Hepatocyte (in vitro differentiated cells): ENCODE measurements at places on chromosomes 7 and 10. TPM values are rescaled to one million over a fixed set of nuclear protein-coding genes. Genes with fewer than 3 reads are reported as not detected.

DNA sequence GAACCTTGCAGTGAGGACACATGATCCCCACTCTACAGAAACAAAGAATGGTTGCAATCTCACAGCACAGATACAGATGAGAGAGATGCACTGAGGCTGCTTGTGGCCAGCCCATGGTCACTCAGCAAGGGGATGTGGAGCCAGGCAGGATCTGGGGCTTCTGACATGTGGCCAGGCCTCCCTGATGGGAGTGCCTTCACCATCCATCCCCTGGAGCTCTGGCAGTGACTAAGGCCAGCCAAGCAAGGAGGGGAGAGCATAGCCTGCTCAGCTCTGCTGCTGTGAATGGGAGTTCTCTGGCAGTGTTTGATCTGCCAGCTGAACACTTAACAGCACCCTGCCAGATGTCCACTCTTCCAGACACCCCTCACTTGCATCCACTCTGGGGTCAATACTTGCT, 19.8 kb downstream of the C10orf71 start:
- DNase-seq, result no peak

ZNF365 gene
- 0.24 and 0.93 TPM in 2 replicates for total RNA-seq

- no peak for DNase-seq
These were observed 14.3 kb downstream of the MAT1A start for GRCh38 chr10:80275135-80275498.

DNA sequence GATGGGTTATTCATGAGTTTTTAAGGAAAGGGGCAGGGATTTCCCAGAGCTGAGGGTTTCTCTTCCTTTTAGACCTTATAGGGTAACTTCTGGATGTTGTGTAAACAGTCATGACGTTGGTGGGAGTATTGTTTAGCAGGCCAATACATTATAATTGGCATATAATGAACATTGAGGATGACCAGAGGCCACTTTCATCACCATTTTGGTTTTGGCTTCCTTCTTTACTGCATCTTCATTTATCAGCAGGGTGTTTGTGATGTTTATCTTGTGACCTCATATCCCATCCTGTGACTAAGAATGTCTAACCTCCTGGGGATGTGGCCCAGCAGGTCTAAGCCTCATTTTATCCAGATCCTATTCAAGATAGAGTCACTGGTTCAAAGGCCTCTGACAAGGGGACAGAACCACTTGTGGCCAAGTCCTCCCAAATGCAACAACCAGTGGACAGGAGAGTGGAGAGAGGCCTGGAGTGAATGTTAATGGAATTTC, 77.3 kb upstream of the RPA3 start:
- peak; percentile 19 for DNase-seq

GRCh38 chr10:131858583-131859340, 42.0 kb upstream of the PPP2R2D start:
- no peak for DNase-seq

DNA sequence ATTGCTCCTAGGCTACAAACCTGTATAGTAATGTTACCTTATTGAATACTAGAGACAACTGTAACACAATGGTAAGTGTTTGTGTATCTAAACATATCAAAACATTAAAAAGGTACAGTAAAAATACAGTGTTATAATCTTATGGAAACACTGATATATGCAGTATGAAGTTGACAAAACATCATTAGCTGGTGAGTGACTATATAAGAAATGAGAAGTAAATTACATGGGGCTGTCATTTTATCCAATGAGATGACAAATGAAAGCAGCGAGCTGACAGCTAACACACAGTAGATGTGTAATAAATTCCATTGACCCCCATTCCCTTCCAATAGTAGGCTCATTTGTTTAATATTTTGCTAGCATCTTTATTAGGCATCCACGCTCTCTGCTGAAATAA, 198.1 kb upstream of the GHITM start:
- no peak for DNase-seq

HABP2 gene
- 102 and 109 TPM in 2 replicates for total RNA-seq

GRCh38 chr10:104689547-104689946, 48.5 kb downstream of the SORCS3 start:
- DNase-seq, result no peak

DNA sequence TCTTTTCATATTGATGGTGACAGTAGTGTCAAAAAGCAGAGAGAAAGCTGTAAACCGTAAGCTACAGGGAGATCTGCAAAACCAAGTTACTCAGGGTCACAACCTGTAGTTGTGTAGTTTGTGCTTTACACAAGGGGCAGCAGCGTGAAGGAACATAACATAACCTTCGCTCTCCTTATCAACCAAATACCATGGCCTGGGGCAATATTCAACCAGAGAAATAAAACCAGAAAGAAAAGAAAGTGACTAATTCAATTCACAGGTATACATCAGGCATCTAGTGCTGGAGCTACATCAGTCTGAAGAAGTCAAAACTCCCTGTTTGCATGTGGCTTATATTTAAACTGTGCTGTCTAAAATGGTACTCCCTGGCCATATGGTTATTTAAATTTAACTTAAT, 224.3 kb downstream of the TWIST1 start:
- no peak for DNase-seq

- no peak for DNase-seq
These were observed 108.2 kb downstream of the SKIDA1 start for GRCh38 chr10:21417172-21417712.

DNA sequence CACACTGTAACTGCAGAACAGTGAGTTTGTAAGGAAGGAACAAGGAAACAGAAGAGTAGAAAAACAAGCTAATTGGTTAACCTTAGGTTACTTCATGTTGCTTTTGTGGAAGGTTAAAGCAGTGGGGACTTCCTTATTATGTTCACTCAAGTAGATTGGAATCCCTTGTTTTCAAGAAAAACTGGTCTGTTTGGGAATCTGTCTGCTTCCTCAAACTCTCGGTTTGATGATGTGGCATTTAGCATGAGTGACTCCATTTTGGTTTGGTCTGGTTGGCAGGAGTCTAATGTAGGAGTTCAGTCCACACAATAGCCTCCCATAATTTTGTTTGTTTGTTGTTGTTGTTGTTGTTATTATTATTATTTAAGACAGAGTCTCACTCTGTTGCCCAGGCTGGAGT, 3.8 kb upstream of the TRIM56 start:
- no peak for DNase-seq

- DNase-seq, result no peak
These were observed 353.4 kb downstream of the TNS3 start for GRCh38 chr7:47228386-47229014.

DNA sequence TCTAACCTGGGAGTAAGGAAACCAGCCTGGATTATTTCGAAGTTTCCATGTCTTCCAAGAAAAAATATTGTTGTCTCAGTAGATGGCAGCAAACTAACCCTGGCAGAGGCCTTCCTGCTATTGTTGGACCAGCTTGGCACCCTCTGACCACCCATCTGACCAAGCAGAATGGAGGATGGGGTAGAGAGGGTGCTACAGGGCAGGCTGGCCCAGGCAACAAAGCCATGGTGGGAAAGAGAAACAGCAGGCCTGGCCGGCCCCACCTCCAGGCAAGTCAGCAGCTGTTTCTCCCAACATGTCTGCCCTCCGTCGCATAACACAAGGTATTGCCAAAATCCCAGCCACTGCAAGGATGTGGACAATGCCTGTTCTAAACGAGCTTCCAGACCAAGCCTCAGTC, 95.0 kb downstream of the FAM53B start:
- no peak for DNase-seq

- no peak for DNase-seq
These were observed 360.4 kb upstream of the CELF2 start for GRCh38 chr10:10657139-10657760.

- peak; percentile 78 for DNase-seq
These were observed 17.8 kb upstream of the IFIT2 start for GRCh38 chr10:89283936-89284475.

GRCh38 chr10:63481815-63482421, 16.1 kb upstream of the JMJD1C start:
- no peak for DNase-seq

GRCh38 chr10:13340068-13340467, 8.0 kb downstream of the SEPHS1 start:
- no peak for DNase-seq

- DNase-seq, result no peak
These were observed 279.2 kb upstream of the PHYHIPL start for GRCh38 chr10:58897236-58897635.

DNA sequence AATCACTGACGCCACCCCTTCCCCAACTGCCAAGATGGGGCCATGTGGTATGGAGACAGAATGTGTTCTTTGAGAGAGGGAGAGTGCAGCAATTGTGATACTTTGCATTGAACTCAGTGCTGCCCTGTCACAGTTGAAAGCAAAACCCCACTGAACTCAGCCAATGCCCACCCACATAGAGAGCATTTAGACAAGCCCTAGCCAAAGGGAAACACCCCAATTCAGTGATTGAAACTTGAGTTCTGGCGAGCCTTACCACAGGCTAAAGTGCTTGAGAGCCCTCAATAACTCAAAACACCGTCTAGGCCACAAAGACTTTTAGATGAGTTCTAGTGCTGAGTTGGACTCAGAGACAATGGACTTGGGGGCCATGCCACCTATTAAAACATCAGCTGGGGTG, 751.9 kb upstream of the POT1 start:
- DNase-seq, result no peak

AP5Z1 gene
- total RNA-seq, result 30.5 and 33.9 TPM in 2 replicates

DNA sequence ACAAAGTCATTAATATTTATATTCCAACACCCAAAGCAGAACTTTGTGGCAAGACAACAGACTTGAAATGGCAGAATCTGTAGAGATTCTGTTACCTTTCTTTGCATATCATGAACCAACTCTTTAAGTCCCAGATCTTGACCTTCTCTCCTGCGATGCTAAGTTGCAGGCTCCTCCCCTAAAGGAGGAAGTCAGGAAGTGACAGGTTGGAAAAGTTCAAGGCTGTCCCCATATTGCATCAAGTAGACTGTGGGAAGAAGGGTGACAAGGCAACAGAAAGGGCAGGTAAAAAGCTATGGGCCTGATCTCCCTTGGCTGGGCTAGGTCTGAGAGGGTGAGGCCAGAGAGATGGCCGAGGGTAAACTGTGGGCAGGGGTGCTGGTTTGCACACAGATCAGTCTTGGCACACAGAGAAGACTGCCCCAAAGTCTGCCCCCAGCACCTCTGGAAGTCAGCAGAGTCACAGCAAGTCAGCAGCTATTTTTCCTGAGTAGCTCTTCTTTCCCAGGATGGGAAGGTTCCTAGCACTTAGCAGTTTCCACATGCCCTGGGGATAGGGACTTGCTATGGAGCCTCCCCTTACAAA, 115.1 kb downstream of the RAPGEF5 start:
- no peak for DNase-seq

PAX4 gene
- total RNA-seq, result 0.24 and 0.30 TPM in 2 replicates

AKR1D1 gene
- total RNA-seq, result 19.4 and 25.4 TPM in 2 replicates

DNA sequence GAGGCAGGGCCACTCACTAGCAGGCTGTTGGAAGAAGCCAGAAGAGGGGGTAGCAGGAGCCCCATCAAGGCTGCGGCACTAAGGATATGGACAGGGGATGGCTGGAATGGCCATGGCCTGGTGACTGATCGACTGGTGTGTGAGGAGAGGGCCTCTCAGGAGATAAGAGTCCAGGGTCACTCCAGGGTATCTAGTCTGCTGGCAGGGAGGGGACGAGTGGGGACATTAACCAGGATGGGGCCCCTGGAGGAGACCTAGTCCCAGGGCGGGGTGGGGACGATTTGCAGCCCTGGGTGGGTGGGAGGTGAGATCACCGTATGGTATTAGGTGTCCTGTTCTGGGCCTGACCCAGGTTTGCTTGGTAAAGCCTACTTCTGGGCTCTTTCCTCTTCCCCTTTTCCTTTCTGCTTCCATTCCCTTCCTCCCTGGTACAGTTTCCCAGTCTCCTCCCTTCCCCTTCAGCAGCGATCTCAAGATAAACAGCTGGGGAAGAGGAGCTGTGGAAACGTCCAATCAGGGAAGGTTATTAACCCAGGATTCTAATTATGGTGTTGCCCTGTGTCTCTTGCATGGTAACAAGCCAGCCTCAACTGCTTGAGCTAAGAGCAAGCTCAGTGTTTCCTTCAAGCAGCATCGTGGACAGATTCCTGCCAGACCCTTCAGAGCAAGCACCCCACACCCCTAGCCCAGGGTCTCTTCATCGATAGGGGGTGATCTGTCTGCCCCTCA, 233.2 kb downstream of the RPS24 start:
- no peak for DNase-seq

DNA sequence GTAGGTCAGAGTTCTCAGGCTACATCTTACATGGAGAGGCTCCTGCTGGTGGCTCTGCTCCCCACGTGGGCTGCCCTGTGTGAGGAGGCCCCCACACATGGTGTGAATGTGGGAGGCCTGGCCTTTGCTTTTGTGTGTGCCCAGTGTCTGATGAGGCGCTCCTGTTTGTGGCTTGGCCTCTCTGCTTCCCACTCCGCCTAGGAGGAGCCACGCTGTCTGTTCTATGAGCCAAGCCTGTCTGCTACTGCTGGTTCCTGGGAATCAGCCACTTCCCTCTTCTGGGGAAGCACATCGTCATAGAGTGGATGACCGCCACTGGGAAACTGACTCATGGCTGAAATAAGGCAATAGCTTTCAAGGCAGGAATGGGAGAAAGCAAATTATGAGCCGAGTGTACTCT, 87.1 kb downstream of the CYP26A1 start:
- DNase-seq, result no peak

AKR1C8 gene
- not detected in 2 replicates for total RNA-seq

RAB11FIP2 gene
- 32.5 and 38.4 TPM in 2 replicates for total RNA-seq

JCAD gene
- 11.0 and 12.8 TPM in 2 replicates for total RNA-seq

DNA sequence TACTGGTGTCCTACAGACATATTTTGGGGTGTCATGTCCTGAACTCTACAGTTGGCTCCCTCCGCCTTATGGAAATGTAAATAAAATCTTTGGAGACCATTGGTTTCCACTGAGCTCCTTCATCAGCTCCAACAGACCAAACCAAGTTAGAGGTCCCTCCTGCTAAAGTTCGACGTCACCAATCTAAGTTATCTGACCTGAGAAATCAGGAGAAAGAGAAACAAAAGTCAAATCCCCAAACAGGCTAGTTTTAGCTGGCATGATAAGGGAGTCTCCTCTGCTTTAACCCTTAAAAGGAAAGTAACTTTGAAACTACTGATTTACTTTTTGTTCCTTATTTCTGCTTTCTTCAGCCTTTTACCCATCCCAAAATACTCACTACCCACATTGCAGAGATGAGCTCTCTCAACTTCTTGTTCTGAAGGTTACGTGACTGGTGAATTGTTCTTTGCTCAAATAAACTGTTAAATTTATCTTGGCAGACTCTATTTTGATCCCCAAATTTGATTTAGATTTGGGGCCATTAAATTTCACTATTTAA, 39.9 kb downstream of the AVL9 start:
- no peak for DNase-seq

DNA sequence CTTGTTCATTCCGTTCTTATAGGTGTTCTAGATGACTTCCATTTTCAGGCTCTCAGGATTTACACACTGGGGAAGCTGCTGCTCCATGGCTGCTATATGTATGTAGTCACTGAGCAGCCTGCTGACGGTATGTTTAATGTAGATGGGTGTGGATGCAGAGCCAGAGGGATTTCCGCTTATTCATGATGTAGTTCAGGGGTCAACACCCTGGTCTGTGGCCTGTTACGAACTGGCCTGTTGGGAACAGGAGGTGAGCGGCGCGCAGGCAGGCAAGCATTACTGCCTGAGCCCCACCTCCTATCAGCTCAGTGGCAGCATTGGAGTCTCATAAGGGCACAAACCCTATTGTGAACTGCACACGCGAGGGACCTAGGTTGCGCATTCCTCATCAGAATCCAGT, 33.9 kb downstream of the DNAJB6 start:
- DNase-seq, result no peak
